Breast epithelium (tissue), 4 donors: ENCODE measurements at places on chromosomes 16 and 17.
A peak's percentile ranks its signal among the peaks of the same experiment; 100 is the strongest.

DNA sequence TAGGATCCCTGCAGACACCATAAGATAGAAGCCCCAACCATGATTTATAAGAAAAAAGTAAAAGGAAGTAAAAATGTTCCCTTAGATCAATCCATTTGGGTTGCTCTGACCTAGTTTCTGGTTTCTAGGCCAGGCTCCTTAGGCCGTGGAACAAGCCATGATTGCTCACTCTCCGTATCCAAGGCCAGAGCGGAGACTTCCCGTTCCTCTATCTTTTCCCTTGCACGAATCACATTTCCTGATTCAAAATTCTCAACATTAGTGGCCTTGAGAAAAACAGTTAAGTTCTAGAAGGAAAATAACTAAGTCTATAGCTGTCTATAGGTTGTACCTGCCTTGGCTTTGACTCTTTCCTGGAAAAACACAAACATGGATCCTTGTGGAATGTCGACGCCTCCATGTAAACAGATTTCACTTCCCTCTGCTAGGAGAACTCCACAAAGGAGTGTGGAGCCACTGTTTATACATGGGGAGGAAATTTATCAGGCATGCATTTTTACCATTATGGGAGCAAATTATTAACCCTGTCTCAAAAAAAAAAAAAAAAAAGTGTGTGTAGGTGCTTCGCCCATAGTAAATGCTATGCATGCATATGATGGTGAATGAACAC lies 149.6 kb downstream of the ZFHX3 start:
- no peak for DNase-seq

GRCh38 chr16:1121009-1121408 lies 25.0 kb upstream of the C1QTNF8 start:
- DNase-seq, result no peak

DNA sequence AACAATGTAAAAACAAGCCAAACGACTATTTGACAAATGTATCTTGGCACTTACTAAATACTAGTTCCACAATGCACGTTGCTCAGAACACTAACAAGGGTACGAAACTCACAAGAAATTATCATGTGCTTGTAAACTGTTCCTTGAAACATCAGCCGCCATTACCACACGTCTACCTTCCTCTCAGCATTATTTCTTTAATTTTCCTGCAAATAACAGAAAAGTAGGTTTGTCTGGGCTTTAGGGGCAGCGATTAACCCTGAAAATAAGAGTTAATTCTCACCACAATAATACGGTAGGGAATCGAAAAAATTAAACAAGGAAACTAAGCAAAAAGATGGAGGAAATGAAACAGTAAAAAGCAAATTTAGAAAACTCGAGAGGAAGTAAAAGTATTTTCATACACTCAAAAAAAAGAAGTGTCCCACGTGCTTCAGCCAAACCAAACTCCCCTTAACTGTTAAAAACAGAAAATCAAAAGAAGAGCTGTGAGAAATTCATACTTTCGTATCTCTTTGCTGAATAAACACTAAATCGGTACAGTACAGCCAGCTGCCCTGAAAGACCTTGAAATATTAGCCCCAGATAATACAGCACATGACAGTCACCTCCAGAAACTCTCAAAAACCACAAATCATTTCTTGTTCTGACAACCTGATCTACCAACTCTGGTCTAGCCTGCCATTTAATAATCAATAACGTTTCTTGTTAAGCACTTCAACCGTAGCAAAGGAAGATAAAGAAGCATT lies 1.2 kb downstream of the ARHGAP17 start:
- DNase-seq, result no peak

DNA sequence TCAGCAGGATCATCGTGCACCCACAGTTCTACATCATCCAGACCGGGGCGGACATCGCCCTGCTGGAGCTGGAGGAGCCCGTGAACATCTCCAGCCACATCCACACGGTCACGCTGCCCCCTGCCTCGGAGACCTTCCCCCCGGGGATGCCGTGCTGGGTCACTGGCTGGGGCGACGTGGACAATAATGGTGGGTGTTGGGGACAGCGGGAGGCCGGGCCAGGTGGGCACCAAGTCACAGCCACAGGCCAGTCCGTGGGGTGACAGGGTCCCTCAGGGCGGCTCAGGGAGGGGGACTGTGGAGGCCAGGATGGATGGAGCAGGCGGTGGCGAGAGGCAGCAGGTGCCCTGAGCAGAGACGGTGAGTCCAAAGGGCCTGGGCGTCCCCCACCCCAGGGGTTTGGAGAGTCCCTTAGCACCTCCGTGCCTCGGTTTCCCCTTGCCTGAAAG lies 1.0 kb downstream of the TPSD1 start:
- no peak for DNase-seq

DNA sequence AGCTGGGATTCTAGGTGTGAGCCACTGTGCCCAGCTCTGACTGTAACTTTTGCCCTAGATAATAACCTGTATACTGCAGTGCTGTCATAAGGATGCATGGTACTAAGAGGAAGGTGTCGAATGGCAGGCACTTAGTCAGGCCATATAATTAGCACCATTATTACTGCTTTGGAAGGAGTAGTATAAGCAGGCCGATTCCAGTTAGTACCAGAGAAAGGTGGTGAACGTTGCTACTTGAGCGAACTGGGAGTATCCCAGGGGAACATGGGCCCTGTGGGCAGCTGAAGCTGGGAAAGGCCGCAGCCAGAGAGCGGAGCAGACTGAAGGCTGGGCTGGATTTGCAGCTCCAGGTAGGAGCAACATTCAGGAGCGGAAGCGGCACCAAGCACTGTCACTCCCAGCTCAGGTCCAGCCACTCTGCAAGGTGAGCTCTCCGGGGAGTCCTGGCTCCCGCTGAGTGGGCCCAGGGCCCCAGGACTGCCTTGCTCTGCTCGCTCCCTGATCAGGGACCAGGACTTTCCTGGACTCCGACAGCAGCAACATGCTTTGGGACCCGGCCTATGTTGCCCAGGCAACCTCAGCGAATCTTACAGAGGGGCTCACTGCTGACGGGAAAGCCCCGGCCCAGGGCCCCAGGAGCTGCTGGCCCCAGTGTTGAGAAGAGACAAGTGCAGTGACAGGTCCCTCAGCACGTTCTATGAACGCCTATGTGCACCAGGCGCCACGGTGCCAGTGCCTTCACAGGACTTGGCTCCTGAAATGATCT lies 28.6 kb downstream of the C16orf74 start:
- no peak for DNase-seq

GRCh38 chr17:56119936-56120335 lies 33.3 kb upstream of the ANKFN1 start:
- no peak for DNase-seq

GRCh38 chr17:34299956-34300577 lies 14.5 kb downstream of the CCL11 start:
- DNase-seq, result no peak

DNA sequence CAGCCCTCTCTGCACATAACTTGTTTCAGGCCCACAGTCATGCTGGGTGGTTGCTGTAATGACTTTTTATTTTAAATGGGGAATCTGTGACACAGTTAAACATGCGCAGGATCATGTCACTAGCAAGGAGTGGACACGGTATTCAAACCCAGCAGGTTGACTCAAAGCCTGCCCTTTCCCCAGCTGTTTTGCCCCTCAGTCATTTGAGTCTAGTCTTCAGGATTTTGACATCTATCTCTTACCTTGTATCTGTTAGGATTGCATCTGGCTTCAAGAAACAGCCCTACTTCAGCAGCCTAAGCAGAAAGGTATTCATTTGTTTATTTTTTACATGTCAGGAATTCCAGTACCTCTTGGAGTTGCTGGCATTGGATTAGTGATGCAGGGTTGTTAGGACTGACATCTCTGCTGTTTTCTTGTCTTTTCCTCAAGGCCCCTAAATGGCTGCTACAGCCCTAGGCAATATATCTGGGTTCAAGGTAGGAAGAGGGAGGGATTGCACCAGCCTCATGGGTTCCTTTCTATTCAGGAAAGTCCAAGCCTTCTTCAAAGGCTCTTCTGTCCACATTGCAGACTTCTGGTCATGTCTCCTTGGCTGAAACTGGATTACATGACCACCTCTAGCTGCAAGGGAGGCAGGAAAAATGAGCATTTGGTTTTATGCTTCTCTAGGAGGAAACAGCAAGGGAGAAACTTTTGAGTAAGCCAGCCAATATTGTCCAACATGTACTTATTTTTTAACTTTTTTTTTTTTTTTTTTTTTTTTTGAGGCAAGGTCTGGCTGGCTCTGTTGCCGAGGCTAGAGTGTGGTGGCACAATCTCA lies 22.8 kb downstream of the ABCC1 start:
- DNase-seq, result no peak

- DNase-seq, result no peak
Measured at GRCh38 chr17:73698966-73699365, 54.7 kb upstream of the SDK2 start.

DNA sequence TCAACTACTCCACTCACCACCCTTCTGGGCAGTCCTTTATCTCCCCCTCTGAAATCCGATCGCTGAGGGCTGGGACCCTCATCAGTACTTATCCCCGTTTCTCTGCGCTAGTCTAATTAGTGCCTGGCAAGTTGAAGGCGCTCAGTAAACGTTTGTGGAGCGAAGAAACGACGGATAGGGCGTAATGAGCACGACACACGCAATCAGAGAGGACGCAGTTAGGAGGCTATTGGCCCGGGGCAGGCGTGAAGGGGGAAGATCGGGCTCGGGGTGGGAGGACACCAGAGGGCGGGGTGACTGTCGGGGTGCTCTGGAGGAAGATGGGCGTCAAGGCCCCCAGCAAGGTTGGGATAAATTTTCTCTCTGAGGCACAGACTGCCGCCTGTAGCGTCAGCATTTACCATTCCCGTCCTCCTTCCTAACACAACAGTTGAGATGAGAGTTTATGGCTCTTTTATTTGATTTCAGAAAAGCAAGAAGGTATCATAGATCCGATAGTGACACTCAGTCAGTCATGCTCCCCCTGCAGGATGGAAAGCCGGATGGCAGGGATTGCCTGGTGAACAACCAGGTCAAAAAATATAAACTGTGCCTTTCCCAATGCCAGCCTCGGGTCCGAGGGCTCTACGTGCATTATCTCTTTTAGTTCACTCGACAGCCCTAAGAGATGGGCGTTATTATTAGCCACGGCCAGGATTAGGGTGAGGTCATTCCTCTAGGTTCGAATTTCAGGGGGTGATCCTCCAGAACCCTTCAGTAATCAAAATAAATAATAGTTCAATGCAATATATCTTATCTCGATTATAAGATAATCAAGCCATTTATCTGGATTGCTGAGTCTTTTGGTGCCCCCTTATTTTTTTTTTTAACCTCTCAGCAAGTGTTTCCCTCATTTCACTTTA lies 9.5 kb upstream of the ARL4D start:
- DNase-seq, result peak; percentile 86

DNA sequence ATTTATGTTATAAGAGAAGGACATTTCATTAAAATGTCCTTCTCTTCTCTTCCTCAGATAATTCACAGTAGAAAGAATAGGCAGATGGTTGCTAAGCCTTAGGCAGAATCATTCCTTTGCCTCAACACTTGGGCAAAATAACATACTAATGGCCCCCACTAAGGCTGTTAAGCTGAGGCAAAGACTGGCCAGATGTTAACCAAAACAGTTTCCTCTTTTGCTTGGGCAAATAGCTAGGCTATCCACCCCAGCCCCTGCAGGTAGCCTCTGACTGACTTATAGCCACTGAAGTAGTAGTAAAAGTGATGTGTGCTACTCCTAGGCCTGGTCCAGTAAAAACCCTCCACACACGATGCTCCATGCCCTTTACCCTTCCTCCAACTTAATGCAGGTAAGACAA lies 55.2 kb downstream of the SPAG9 start:
- DNase-seq, result no peak

DNA sequence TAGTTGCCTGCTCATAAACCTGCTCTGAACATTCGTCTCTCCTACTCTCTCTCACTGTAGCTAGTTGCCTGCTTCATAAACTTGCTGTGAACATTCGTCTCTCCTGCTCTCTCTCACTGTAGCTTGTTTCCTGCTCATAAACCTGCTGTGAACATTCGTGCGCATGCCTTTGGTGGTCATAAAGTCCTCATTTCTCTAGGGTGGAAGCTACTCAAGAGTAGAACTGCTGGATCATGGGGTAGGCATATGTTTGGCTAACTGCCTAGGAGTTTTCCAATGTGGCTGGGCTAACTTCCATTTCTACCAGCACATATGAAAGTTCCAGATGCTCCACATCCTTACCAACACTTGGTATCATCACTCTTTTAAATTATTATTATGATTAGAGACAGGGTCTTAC lies 174.6 kb upstream of the RPH3AL start:
- DNase-seq, result no peak

GRCh38 chr17:81309859-81310839 lies 15.0 kb upstream of the SLC38A10 start:
- DNase-seq, result no peak

DNA sequence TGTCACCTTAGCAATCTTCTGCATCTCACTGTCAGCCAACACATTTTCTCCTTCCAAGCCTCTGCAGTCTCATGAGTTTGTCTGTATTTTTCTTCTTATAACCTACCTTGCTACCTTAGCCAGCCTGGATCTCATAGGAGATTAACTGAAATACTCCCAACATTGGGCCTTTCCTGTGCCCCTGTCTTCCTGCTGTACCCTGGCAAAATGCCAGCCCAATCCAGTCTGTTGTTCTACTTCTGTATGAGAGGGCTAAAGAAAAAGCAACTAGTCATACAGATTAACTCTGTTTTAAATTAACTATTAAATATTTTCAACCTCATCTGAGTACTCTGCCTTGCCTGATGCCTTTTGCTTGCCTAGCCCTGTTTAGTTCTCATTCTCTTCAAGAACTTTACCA lies 18.4 kb downstream of the GOSR1 start:
- no peak for DNase-seq

- no peak for DNase-seq
Measured at GRCh38 chr16:15440852-15441251, 6.5 kb downstream of the BMERB1 start.

DNA sequence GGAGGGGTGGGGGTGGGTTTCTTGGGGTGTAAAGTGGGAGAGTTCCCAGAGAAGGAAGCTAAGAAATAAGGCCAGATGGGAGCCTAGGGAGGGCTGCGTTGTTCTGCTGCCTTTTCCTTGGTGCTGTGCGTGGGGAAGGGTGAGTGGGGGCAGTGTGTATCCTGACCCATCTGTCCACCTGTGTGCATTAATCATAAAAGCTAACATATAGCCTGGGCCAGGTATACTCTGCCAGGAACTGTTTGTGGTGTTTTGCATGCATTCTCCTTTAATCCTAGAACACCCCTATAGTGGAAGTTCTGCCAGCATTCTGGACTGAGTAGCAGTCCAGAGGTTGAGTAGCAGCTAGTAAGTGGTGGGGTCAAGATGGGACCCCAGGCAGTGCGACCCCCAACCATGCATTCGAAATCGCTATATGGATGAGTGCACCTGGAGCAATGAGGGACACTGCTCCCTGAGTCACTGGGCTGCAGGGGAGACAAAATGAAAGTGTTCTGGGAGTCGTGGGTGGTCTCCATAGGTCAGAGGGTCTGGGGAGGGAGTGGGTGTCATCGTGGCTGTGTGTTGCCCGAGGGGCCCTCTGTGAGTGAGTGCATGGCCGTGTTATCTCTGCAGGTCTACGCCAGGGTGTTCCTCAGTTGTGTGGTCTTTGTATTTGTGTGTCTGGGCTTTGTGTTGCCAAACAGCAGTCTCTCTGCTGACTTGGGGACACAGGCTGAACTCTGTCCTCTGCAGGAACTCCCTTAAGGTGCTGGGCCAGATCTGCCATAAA lies 1.3 kb downstream of the ERBB2 start:
- peak; percentile 34 for DNase-seq
